ENCODE measurements at places on chromosomes 4 and X.

- DNase-seq: no peak
These were observed 68.2 kb upstream of the MAML3 start for GRCh38 chr4:140222171-140222570.

GRCh38 chr4:74431113-74431826, 13.7 kb upstream of the AREG start:
- no peak for DNase-seq

- no peak for DNase-seq
These were observed 24.2 kb upstream of the CXCL2 start for GRCh38 chr4:74123065-74123728.

GRCh38 chr4:159864337-159864736, 761.5 kb downstream of the RAPGEF2 start:
- no peak for DNase-seq

- DNase-seq: no peak
These were observed 847.8 kb downstream of the RAPGEF2 start for GRCh38 chr4:159950707-159951106.

GRCh38 chr4:10056334-10057022, 35.2 kb upstream of the SLC2A9 start:
- DNase-seq: no peak

- DNase-seq: no peak
These were observed 45.0 kb downstream of the PIR start for GRCh38 chrX:15448010-15448639.

- DNase-seq: no peak
These were observed 70.3 kb upstream of the EMCN start for GRCh38 chr4:100588076-100588475.

GRCh38 chr4:17335371-17335770, 176.5 kb downstream of the QDPR start:
- no peak for DNase-seq

DNA sequence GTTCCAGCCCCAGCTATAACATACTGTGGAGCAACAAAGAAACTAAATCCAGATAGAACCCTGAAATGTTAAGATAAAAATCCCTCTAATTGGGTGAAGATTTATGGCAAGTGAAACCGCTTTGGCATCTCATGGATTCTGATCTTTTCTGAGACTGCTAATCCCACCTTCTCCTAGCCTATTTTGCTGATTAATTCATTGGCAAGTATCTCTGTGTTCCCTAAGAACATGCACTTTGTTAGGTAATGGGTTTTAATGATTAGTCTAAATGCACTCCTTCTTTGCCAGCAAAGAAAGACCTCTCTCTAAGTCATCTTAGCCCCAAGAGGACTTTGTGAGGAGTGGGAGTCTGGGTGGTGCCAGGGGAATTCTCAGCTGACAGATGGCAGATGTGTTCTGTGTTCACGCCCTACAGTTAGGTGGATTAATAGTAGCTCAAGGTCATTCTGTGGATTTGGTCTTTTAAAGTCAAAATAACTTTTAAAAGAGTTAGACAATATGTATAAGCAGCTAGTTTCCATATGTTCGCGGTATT, 171.3 kb downstream of the UNC5C start:
- DNase-seq: no peak

DNA sequence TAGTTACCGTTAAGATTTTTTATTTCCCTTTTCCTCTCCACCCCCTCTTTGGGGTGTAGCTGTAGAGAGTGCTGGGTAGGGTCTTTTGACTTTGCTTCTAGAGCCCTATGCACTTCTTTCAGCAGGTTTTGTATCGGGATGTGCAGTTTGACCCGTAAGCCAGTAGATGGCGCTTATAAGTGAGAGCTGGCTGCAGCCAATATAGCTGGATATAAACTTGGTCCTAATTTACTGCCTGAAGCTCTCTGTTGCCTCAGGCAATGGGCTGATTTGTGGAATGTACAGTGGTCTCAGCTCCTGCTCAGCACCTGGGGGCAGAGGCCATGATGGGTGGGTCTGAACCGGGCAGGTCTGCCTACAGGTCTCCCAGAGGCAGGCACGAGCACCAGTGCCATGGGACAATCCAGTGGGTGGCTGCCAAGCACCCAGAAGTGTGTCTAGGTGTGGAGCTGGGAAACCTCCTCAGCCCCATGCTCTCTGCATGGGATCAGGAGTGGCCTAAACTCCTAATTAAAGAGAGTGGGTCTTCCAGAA, 146.5 kb downstream of the SPANXN1 start:
- no peak for DNase-seq

- DNase-seq: no peak
These were observed 402.9 kb downstream of the PPP1R2C start for GRCh38 chrX:42375086-42375485.

DNA sequence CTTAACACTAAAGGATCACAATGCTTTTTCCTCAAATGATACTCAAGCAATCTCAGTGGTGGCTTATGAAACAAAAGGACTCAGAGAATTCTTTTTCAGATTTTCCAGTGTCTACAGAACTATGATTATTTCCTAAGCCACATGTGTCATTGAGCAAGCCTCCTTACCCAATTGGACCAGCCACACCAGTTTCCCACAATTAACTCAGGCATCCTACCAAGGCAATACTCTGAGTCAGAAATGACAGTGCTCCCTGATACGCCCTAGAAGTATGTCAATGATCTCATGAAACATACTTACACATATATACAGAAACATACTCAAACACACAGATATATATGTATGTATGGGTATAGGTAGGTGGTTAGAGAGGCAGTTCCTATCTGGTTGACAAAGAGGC, 4.8 kb downstream of the ADAMTS3 start:
- DNase-seq: no peak

DNA sequence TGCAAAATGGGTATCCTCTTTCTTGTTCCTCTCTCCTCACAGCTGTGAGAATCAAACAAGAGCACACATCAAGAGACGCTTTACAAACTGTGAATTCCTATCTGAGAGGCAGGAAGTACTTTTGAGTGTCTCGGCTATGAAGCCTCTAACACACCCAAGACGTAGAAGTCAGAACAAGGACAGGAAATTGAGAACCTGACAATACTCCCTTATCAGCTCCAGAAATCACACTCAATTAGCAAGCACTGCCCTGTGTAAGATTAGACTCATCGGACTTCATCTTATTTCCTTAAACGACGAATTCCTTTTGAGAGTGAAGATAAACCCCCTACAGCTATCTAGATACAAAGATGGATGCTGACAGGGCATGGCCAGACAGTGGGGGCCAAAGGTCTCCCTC, 50.7 kb upstream of the CRMP1 start:
- DNase-seq: no peak

DNA sequence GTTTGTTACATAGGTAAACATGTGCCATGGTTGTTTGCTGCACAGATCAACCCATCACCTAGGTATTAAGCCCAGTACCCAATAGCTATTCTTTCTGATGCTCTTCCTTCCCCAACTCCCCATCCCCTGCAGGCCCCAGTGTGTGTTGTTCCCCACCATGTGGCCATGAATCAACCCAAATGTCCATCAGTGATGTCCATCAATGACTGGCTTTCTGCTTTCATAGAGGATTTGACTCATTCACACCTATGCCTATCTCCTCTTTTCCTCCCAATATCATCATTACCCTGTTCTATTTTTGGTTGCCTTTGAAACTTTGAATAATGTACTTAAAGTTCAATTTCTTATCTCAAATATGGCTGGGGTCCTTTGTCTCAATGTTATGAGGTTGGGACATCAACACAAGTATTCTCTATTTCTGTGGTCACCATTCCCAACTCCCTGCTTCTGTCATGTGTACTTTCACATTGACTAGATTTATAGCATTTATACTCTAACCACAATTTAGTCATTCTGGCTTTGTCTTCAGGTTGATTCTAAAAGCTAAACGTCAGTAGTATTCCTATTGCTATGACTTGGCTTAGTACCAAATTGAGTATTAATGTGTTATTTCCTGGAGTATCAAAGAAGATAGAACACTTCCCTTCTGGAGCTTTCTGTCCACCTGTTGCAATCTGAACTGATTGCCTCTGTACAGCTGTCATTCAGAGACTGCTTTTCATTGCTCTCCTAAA, 107.2 kb downstream of the TAB3 start:
- no peak for DNase-seq
